Activated CD4-positive, alpha-beta T cell treated with anti-CD3 and anti-CD28 coated beads for 36 hours (primary cell): ENCODE measurements at places on chromosomes 11 and 22. TPM values are rescaled to one million over a fixed set of nuclear protein-coding genes. Genes with fewer than 3 reads are reported as not detected.

- H3K27ac ChIP-seq, result no peak overlapping the region
- no peak for DNase-seq
- H3K4me1 ChIP-seq, result no peaks in the 10 kb centered on the region
- H3K4me3 ChIP-seq, result no peak overlapping the region
These were observed 186.8 kb upstream of the MPPED2 start for GRCh38 chr11:30772908-30773307.

DNA sequence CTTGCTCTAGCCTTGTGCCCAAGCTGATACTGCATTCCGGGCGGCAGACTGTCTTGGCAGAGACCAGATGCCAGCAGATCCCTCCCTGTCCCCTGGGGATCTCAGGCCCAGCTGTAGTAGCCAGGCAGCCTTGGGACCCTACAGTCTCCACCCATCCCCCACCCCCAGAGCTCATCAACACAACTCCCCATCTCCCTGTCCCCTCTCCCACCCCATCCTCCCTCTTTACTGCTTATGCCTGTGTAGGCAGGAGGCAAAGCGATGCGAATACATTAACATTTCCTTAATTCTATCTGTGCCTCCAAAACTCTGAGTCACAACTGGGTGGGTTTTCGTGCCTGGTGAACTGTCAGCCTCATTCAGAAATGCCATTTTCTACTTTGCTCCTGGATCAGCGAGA lies 547.6 kb downstream of the BUD13 start:
- no peaks in the 10 kb centered on the region for H3K4me1 ChIP-seq
- H3K36me3 ChIP-seq, result no peaks in the 10 kb centered on the region
- no peak overlapping the region for H3K27ac ChIP-seq
- DNase-seq, result no peak

The VPREB1 gene
- not detected for total RNA-seq

- no peak overlapping the region for H3K4me3 ChIP-seq
- H3K36me3 ChIP-seq, result no peaks in the 10 kb centered on the region
- no peak overlapping the region for H3K27ac ChIP-seq
- peaks cover 27% of the 10 kb centered on the region for H3K4me1 ChIP-seq
- no peaks in the 10 kb centered on the region for H3K27me3 ChIP-seq
- DNase-seq, result no peak
These were observed 38.8 kb downstream of the TXN2 start for GRCh38 chr22:36442506-36443197.

DNA sequence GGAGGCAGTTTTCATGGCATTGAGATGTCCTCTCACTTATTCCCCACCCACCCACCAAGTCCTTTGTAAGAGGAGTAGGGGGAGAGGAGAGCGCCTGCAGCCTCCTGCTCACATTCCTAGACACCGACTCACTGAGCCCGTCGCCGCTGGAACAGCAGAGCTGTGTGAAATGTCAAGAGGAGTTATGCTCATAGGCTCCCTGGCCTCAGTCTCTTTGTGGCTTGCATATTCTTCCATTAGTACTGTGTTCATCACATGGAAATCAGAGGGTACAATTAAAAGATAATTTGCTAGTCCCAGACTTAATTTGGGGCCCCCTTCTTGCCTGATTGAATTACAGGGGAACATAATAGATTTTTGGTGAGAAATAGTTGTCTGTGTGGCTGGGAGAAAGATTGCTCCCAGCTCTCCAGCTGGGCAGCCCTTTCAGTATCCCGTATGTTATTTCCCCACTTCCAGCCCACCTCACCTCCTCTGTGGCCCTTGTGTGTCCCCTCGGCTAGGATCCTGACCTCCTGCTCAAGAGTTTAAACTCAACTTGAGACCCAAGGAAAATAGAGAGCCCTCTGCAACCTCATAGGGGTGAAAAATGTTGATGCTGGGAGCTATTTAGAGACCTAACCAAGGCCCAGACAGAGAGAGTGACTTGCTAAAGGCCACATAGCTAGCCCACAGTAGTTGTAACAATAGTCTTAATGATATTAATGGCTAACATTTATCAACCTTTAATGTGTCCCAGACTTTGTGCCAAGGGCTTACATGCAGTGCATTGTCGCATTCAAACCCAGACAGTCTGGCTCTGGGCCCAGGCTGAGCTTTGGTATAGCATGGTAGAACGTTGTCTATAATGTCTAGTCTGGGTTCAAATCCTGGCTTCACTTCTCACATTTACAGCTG lies 32.2 kb downstream of the LIMK2 start:
- H3K4me3 ChIP-seq, result no peak overlapping the region
- no peaks in the 10 kb centered on the region for H3K27me3 ChIP-seq
- no peak overlapping the region for H3K27ac ChIP-seq
- H3K36me3 ChIP-seq, result peaks cover 4% of the 10 kb centered on the region

- no peak for DNase-seq
- no peaks in the 10 kb centered on the region for H3K36me3 ChIP-seq
- no peak overlapping the region for H3K27ac ChIP-seq
- no peak overlapping the region for H3K4me3 ChIP-seq
- H3K4me1 ChIP-seq, result no peaks in the 10 kb centered on the region
These were observed 46.0 kb upstream of the PAK1 start for GRCh38 chr11:77519847-77520246.

GRCh38 chr11:124766156-124766555 lies 4.1 kb upstream of the ESAM start:
- H3K36me3 ChIP-seq, result peaks cover 8% of the 10 kb centered on the region
- peaks cover 9% of the 10 kb centered on the region for H3K27me3 ChIP-seq
- H3K4me3 ChIP-seq, result no peak overlapping the region

DNA sequence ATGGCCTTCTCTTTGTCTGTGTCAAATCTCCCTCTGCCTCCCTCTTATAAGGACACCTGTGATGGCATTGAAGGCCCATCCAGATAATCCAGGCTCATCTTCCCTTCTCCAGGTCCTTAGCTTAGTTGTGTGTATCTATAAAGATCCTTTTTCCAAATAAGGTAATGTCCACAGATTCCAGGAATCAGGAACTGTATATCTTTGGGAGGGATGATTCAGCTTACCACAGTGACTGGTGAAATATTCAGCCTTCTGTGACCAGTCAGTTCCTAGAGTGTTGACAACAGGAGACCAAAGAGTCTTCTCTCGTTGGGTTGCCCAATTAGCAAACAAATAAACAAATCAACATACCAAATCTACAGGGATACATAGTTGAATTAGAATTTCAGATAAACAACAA lies 175.8 kb downstream of the MPPED1 start:
- peaks cover 23% of the 10 kb centered on the region for H3K27me3 ChIP-seq
- H3K27ac ChIP-seq, result no peak overlapping the region
- no peak overlapping the region for H3K4me3 ChIP-seq
- H3K36me3 ChIP-seq, result no peaks in the 10 kb centered on the region
- no peak for DNase-seq
- H3K4me1 ChIP-seq, result no peaks in the 10 kb centered on the region

DNA sequence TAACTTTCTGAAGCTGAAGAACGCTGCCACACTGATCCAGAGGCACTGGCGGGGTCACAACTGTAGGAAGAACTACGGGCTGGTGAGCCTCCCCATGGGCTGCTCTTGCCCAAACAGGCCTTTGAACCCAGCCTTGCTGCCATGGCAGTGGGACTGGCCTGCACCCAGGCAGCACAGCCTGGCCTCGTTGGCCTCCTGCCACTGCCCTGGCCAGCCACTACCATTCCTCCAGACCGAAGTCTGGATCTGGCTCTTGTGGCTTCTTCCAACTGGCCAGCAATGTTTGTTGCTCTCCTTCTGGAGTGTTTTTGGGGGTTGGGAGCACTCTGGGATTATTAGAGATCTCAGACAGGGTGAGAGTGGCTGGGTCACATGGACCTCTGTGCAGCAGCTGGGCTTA lies 51.0 kb downstream of the MYO7A start:
- DNase-seq, result no peak
- H3K27me3 ChIP-seq, result no peaks in the 10 kb centered on the region
- no peak overlapping the region for H3K27ac ChIP-seq
- no peaks in the 10 kb centered on the region for H3K36me3 ChIP-seq

DNA sequence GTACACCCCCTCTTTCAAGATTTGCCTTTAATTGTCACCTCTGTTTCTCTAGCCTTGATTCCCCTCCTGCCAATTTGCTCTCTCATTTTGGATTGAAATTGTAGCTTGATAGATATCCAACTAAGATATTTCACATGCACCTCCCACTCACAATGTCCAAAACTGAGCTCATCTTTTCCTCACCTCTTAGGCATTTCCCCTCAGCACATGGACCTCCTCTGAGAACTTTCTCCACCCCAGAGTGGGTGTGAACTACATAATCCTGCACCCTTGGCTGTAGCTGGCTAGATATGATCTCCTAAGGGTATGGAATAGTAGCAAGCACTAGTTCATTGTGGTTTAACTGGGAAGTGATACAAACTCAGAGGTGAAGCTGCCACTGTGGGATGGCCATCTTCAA lies 91.5 kb upstream of the SESN3 start:
- peaks cover 5% of the 10 kb centered on the region for H3K4me1 ChIP-seq
- peaks cover 2% of the 10 kb centered on the region for H3K27me3 ChIP-seq
- H3K36me3 ChIP-seq, result no peaks in the 10 kb centered on the region
- no peak overlapping the region for H3K27ac ChIP-seq

DNA sequence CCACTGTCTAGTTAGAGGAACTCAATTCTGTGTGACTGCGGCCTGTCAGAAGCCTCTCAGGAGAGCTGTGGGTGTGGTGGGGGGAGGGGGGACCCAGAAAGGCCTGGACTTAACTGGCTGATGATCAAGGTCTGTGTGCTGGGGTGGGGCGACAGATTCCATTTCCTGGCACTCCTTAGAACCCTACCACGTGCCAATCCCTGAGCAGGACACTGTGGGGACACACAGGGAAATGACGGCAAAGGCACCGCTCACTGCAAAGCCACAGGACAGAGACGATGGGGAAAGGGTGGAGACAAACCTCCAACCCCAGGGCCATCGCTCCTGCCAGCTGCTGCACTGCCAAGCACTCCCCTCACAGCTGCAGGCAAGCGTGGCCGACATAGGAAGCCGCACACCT lies 58.4 kb upstream of the BID start:
- H3K4me3 ChIP-seq, result no peak overlapping the region
- H3K27me3 ChIP-seq, result no peaks in the 10 kb centered on the region
- H3K4me1 ChIP-seq, result peaks cover 7% of the 10 kb centered on the region
- DNase-seq, result no peak
- no peak overlapping the region for H3K27ac ChIP-seq

GRCh38 chr11:9903579-9903978 lies 239.7 kb downstream of the SWAP70 start:
- H3K27ac ChIP-seq, result no peak overlapping the region
- no peaks in the 10 kb centered on the region for H3K36me3 ChIP-seq
- H3K27me3 ChIP-seq, result no peaks in the 10 kb centered on the region

The OR10D3 gene
- not detected for total RNA-seq

DNA sequence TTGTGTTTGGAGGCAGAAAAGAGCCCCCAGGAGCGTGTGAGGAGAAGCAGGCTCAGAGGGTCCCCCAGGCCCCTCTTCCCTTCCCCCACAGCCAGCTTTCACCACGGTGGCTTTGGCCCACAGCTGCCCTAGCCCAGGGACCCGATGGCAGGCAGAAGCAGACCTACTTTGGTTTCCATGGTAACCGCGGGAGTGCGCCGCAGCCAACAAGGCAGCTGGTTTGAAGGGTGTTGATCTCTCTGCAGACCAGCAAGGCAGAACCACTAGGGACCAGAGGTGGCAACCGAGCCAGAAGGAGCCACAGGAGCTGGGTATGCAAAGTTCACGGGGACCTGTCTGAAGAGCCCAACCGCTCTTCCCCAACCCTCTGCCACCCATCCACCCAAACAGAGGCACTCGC lies 69.4 kb downstream of the BUD13 start:
- no peaks in the 10 kb centered on the region for H3K36me3 ChIP-seq
- peaks cover 11% of the 10 kb centered on the region for H3K27me3 ChIP-seq
- H3K4me1 ChIP-seq, result no peaks in the 10 kb centered on the region
- DNase-seq, result no peak

The CTR9 gene
- 43.9 TPM for total RNA-seq

The CABP7 gene
- not detected for total RNA-seq

The MMP3 gene
- not detected for total RNA-seq
